Renal cortex interstitium (tissue), 15 donors: ENCODE measurements at places on chromosomes 4 and X.

DNA sequence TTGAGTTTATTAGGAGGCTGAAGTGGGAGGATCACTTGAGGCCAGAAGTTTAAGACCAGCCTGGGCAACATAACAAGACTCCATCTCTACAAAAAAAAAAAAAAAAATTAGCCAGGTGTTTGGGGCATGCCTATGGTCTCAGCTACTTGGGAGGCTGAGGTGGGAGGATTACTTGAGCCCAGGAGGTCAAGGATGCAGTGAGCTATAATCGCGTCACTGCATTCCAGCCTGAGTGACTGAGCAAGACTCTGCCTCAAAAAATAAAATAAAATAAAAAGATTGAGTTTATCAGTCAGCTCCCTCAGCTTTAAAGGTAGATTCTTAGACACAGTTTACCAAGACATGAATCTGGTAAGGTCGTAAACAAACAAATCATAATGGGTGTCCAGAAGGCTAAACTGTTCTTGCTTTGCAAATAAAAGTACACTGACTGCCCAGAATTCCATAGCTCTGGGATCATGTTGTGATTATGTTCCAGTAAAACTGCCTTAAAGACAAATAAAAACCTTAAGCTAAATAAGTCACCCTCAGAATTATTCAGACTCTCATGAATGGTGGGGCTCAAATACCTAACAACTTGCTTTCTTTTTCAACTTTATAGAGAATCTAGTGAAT lies 18.7 kb downstream of the APOO start:
- DNase-seq = no peak

DNA sequence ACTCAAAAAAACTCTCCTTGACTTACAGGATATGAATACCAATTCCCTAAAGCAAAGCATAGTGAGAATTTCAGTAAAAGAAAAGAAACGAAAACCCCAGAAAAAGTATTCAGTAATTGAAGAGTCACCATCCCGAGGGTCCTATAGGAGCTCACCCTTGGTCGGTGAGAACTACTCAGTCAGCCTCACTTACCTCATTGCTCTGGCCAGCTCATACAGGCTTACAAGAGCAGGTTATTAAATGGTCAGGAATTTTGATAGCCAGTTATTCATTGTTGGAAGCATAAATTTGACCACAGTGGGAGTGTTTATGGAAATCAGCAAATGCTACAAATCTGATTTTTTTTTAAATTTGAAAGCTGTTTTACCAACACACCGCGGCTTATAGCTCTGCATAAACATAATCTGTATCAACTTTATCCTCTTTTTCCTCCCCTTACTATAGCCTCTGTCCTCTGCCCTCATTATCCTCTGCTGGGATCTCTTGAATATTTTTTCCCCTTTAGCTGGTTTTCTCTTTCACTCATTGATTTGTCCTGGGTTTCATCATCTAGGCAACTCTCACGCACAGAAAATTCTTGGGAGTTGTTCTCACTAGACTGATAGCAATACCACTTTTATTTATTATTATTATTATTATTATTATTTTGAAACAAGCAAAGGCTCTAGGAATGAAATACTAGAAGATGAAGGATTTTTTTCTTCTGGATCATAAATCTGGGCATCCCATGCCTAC lies 11.0 kb upstream of the CXCL2 start:
- no peak for DNase-seq

DNA sequence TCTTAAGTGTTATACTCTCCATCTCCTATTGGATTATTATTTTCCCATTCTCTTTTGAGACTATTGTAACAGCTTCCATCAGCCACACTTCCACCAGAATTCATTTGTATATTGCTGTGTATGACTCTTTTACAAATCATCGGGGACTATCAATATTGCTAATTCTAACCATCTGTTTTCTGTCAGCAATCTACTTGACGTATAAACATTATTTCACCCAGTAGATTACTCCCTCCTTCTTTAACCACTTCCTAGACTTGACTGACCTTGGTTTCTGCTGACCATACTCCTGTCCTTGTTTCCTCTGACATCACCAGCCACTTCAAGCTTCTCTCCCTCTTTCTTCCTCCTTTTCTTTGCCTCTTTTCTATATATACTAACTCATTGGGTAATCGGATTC lies 402.9 kb downstream of the PCDH18 start:
- DNase-seq = no peak

GRCh38 chr4:5142726-5143125 lies 91.4 kb downstream of the STK32B start:
- no peak for DNase-seq

GRCh38 chr4:8377103-8378075 lies 63.1 kb downstream of the ACOX3 start:
- no peak for DNase-seq

- DNase-seq = no peak
Observed at GRCh38 chr4:686413-687040, 2.4 kb downstream of the SLC49A3 start.

GRCh38 chr4:98951710-98952109 lies 22.8 kb upstream of the EIF4E start:
- DNase-seq = no peak

- DNase-seq = no peak
Observed at GRCh38 chr4:118388606-118389005, 35.8 kb upstream of the PRSS12 start.

DNA sequence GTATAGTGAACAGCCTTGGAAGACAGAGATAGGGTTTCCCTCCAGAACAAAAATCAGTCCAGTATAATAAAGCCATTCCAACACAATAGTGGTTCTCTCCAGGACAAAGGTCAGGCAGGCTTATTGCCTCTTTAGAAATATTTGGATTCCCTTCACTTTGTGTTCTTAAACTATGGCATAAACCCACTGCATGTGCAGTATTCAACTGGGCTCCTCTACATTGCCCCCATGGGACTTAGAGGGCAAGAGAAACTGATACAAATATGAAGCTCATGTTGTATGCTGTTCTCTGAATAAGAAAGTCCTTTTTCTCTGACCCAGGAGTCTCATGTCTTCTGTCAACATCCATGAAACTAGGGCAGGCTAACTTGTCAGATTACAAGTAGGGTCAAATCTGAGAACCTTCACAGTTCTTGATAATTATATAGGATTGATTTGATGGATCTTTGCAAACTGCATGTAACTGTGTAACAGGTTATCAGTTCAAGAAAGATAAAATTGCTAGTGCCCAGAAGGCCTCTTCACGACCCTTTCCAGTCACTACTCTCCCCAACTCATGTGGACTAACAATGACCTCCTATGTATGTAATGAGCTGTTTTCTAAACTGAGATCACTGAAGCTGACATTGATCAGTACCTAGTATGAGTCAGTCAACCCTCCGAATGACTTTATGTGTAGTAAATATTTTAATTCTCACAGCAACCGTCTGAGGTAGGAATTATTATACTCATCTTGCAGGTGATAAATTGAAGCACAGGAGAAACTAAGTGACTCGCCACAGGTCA lies 31.9 kb upstream of the FAM9C start:
- no peak for DNase-seq

- DNase-seq = no peak
Observed at GRCh38 chr4:111441687-111442086, 703.6 kb upstream of the FAM241A start.

DNA sequence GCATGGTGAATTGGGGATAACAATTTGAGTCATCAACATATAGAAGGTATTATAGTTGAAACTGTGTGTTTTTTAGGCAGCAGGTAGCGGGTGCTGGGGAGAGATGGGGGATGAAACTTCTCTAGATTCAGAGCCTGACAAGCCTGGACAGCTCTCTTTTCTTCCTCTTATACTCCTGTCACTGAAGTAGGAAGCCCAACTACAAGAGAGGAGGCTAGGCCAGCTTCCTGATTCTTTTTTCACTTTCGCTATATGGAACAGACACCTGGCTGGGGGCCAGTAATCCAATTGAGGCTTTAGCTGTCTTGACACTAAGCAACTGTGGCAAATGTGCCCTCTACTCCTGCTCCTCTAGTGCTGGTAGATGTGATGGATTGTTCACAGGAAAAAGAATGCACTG lies 69.2 kb downstream of the PHKA1 start:
- DNase-seq = no peak

DNA sequence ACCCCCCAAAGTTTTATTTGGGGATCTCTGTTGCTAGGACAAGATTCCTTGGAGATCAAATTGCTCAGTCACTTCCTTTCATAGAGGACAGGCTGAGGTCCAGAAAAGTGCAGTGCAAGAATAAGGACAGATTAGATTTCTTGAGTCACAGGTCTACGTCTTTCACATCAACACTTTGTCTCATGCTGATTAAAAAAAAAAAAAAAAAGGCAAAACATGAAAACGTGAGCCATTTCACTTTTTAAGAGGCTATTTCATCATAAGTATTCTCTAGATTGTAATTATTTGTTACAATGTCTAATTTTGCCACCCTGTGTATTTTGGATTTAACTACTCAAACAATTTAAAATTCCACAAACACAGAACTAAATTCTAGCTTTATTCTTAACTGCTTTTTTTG lies 647.0 kb downstream of the TRAM1L1 start:
- DNase-seq = no peak

- no peak for DNase-seq
Observed at GRCh38 chrX:23764188-23764984, 18.6 kb upstream of the SAT1 start.

GRCh38 chrX:14501327-14501726 lies 28.0 kb upstream of the GLRA2 start:
- no peak for DNase-seq

GRCh38 chr4:189021831-189022230 lies 882.6 kb downstream of the TRIML1 start:
- no peak for DNase-seq

DNA sequence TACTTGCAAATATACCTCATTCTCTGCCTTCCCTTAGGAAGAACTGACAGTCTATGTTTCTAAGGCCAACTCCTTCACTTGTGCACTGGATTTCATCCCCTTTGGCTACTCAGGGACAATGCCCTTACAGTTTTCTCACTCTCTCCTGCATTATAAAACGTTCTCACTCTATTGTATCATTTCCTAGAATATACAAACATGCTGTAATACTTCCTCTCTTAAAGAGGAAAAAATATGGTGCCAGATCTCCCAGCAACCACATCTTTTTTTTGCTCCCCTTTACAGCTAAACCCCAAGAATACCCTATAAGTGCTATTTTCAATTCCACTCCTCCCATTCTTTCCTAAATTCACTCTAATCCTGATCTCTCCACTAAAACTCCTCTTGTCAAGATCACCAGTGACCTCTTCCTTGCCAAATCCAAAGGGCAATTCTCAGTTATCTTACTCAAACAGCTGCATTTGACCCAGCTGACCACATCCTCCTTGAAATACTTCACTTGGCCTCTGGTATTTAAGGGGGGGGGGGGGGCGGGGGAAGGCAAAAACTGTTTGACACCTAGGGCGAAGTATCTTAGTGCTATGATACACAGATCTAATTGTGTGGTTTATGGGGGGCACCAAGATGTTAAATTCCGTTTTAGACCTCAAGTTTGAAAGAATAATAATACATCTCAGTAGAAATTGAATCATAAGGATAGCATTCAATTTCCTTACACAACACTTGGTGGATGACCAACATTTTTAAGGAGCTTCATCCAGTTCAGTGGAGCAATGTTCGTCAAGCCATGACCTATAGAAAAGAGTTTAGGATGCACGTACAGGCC lies 1.6 kb downstream of the RCHY1 start:
- no peak for DNase-seq

- DNase-seq = no peak
Observed at GRCh38 chrX:153639177-153640044, 7.6 kb upstream of the DUSP9 start.

- DNase-seq = no peak
Observed at GRCh38 chr4:46386570-46386969, 3.4 kb downstream of the GABRA2 start.

- DNase-seq = no peak
Observed at GRCh38 chr4:16225167-16225862, 956 bp downstream of the TAPT1 start.

GRCh38 chr4:127240764-127241105 lies 392.0 kb upstream of the INTU start:
- DNase-seq = no peak

DNA sequence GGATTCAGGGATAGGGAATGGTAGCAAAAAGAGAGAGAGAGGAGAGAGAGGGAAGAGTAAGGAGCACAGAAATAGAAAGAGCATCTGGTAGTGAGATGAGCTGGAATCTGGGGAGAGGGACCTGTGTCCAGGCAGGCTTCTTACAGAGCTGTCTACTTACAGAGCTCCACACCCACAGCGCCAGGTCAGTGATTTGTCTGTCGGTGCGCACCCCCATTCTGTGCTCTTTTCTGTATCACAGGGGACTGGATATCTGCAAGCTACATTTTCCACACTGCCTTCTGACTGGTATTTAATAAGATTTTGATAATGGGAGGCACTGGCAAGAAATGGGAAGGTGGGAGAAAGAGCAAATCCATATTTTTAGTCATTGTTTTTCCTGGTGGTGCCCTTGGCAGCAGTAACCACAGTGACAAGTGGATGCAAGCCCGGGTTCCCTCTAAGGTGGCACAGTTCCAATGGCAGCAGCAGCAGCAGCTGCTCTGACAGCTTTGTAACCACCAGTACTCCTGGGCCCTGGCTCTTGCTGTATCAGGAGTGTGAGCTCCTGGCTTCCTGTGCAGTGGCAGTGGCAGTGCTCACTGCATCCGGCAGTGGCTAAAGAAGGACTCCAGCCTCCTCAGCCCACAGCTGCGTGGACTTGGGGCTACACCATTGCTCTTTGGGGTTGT lies 300.5 kb downstream of the TRIML1 start:
- no peak for DNase-seq
